Thoracic aorta (tissue), 2 donors: ENCODE measurements at places on chromosomes 5 and 9.

GRCh38 chr9:35267710-35268109 is 105.9 kb downstream of the UNC13B start:
- DNase-seq: no peak

DNA sequence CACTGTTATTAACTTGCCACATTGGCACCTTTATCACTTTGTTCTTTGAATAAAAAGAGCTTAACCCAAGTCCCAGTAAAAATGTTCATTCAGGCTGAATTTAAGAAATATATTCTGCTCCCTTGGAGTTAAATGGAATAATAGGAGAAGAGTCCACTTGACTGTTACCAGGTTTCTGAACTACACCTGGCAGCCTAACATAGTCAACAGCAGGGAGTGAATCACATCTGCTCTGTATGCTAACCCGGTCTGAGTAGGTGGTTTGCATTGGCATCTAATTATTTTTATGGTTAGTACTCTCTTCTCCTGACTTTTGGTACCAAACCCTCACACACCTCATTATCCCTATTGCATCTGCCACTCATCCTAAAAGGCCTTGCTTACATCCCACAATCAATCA is 86.7 kb downstream of the STK32A start:
- no peak for DNase-seq

- DNase-seq: peak; percentile 43
Observed at GRCh38 chr5:149731617-149732323, 1.7 kb downstream of the PPARGC1B start.

DNA sequence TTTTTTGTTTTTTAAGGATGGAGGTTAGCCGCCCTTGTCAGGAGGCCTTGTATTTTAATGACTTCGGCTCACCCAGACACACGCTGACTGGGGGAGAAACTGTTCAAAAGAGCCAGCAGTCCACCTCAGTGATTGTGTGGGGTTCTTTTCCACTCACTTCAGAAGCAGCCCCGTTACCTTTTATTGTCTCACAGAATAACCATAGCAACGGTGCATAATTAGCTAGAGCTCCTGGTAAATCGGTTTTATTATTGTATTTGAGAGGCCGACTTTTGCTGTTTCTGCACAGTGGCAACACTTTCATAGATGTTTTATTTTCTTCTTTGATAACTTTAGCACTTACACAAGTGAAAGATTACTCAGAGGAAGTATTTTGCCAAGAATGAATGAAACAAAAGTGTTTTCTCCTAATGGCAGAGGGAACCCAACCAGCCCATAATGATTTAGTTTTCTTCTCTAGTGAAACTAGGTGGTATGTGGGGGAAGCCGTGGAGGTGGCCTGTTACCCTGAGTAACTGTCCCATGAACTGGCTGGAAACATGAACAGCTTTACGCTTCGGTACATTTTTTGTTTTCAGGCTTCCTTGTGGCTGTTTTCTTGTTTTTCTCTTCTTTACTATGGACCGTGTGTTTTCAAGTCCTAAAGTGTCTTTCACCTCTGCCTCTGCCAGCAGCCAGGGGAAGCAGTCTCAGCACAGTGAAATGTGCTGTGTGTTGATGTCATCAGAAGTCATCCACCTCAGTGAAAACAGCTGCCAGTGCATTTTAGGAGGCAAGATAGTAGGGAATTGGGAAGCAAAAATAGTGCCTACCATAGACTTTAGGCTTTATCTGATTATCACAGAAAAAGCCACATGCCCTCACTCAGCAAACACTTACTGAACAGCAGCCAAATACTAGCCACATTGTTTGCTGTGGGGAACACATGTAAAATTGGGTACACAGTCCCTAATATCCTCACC is 414.7 kb downstream of the KDM4C start:
- no peak for DNase-seq

DNA sequence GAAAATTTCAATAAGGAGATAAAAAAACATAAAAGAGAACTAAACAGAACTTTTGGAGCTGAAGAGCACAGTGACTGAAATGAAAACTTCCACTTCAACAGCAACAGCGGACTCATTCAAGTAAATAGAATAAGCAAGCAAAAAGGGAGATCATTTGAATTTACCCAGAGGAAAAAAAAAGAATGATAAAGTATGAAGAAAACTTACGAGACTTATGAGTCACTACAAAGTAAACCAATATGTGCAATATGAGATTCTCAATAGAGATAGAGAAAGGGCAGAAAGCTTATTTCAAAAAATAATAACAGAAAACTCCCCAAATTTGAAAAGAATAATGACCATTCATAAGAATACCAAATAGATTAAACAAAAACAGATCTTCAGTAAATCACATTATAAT is 1605.7 kb upstream of the CDH6 start:
- DNase-seq: no peak

GRCh38 chr5:68529581-68529980 is 314.0 kb downstream of the PIK3R1 start:
- DNase-seq: no peak

DNA sequence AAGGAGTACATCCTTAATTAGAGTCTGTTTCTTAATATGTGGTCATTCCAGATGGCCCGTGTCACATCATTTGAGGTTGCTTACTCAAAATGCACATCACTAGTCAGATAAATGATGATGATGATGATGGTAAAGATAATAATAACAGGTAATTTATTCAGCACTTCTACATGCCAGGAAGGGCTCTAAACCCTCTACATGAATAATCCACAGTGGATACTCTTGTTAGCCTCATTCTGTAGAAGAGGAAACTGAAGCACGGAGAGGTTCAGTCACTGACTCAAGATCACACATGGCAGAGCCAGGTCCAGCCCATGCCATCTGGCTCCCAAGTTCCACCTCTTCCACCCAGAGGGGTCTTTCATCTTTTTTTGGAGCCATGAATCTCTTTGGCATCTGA is 11.7 kb downstream of the SH3PXD2B start:
- DNase-seq: no peak

- DNase-seq: no peak
Observed at GRCh38 chr5:164296603-164297080, 791.2 kb downstream of the MAT2B start.

DNA sequence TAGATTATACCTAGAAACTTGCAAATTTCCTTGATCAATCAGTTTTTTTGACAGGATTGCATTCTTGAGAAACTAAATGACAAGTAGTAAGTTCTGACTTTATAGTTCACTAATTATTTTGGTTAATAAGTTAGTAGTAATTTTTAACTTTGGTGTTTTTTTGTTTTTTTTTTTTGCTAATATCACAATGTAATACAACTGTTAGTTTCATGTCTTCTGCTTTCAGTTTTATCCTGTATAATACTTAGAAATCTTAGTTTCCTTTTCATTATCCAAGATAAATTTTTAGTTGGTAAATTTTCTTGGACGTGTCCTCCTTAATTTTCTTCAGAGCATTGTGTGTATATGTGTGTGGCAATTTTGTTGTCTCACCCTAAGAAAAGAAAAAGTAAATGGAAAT is 57.8 kb downstream of the CWC27 start:
- no peak for DNase-seq

DNA sequence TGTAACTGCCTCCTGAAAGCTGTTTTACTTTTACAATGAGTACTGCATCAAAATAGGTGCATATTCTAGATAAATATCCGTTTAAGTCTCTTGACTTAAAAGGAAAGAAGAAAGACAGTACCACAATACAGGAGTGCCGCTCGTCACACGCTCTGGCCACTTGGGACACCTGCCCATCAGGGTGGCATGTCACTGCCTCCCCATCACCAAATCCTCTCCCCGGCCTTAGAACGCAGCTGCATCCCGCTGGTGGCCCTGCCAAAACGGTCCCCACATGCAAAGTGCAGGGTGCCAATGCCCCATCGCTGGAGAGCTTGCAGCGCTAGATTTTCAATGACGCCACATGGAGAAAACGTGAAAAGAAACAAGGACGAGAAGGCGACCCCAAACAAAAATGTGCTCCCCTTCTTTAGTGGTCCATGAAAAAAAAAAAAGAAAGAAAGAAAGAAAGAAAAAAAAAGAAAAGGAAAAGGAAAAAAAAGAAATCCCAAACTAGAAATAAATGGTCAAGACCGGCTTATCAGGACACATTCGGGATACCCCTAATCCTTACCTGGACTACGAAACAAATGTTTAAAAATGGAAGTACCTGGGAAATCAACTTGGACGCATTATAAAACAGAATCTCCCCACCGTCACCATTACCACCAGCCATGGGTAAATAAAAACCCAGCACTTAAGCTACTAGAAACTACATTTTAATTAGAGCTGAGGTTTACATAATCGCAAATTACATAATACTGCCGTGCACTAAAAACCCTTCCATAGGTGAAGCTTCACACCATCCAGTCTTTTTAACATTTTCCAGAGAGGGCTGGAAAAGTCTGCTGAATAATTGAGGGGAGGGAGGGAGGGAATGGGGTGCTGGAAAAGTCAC is 1.0 kb downstream of the ANKH start:
- no peak for DNase-seq

- no peak for DNase-seq
Observed at GRCh38 chr5:98961665-98962344, 33.0 kb upstream of the CHD1 start.

DNA sequence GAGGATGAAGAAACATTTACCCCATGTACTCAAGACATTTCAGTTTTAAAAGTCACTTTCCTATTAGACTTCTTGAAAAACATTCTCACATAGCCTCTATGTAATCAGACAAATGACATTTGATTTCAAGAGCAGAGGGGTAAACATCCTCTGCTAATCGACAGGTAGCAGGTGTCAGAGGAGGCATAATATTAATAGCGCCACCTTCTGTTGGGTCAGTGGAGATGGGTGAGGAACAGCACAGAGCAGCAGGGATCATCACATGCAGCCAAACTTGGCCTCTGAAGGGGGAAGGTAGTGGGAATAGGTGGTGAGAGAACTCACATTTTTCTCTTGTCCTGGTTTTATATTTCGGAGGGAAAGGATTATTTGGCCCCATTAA is 3.3 kb upstream of the LSM11 start:
- no peak for DNase-seq

- DNase-seq: no peak
Observed at GRCh38 chr5:133446440-133446839, 165.9 kb downstream of the FSTL4 start.

GRCh38 chr9:107177857-107178256 is 105.2 kb upstream of the RAD23B start:
- no peak for DNase-seq

GRCh38 chr5:154038261-154038706 is 426 bp downstream of the FAM114A2 start:
- no peak for DNase-seq

- DNase-seq: no peak
Observed at GRCh38 chr5:144467792-144468191, 297.1 kb downstream of the KCTD16 start.

- no peak for DNase-seq
Observed at GRCh38 chr9:136640171-136641111, 22.3 kb upstream of the EGFL7 start.

- no peak for DNase-seq
Observed at GRCh38 chr5:234450-234849, 16.3 kb downstream of the SDHA start.

DNA sequence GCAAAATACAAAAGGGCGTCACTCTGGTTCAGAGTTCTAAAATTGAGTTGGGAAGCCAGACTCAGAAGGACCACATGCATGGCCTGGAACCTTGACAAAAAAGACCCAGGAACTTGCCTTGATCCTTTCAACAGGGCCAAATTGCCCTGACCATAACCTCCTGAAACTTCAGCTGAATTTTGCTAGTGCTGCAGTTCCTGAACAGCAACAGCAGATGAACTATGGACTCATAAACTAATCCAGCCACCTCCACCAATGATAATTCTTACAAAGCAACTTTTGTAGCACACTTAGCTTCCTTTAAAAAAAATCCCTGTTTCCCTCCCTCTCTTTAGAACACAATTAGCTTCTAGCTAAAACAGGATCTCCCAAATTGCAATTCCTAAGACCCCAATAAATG is 155.9 kb downstream of the MAT2B start:
- no peak for DNase-seq

DNA sequence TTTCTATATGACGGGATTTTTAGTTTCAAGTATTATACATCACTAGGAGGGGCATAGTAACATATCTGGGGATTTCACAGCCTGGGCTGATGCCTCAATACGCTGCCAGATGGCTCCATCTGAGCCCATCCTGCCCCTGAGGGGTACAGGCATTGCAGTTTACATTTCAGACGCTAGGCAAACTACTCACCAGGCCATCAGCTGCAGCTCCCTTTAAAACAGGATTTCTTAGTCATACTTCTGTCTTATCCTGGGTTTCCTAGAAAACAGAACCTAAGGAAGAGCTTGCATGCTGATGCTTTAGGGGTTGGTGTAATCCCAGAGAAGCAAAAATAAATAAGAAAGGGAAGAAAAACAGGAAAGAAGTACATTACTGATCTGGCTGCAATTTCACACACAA is 372.8 kb upstream of the PIK3R1 start:
- DNase-seq: no peak

DNA sequence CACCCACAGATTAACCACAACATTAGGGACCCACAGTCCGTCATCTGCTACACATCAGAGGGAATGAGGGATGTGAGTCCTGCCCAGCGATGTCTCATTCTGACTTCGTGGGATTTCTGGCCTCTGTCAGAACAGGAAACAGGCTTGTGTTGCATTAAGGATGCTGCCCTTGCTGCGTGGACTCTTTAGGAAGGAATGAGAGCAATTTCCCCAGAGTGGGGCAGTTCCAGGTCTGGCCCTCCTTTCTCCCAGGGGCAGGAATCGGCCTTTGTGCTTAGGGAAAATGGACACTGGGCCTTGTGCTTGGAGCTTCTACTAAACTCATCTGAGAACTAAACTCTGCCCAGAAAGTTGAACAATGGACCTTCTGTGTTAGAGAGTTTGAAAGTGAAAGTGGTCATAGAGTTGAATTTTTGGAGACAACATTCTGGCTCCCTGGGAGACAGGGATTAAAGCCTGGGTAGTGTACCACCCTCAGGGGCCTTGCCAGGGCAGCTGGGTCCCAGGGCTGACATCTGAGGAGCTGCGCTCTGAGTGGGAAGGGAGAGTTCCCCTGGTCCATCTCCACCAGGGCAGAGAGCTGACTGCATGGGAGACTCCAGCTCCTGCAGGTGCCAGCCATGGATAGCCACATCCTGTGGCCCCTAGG is 37.8 kb upstream of the S1PR3 start:
- no peak for DNase-seq

DNA sequence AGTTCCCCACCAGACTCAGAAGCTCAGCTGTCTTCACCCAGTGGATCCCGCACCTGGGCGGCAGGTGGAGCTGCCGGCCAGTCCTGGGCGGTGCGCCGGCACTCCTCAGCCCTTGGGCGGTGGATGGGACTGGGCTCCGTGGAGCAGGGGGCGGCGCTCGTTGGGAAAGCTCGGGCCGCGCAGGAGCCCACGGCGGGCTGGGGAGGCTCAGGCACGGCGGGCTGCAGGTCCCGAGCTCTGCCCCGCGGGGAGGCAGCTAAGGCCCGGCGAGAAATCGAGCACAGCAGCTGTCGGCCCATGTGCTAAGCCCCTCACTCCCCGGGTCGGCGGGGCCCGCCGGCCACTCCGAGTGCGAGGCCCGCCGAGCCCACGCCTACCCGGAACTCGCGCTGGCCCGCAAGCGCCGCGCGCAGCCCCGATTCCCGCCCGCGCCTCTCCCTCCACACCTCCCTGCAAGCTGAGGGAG is 560.0 kb downstream of the BRINP1 start:
- no peak for DNase-seq

- DNase-seq: no peak
Observed at GRCh38 chr5:58912116-58912515, 329.2 kb downstream of the RAB3C start.

GRCh38 chr9:120242116-120242811 is 337.7 kb downstream of the CDK5RAP2 start:
- DNase-seq: no peak

GRCh38 chr5:174426388-174426787 is 298.0 kb upstream of the MSX2 start:
- no peak for DNase-seq
